Muscle of arm (tissue), 14 donors: ENCODE measurements at places on chromosomes 5 and 9. TPM values are rescaled to one million over a fixed set of nuclear protein-coding genes. Genes with fewer than 3 reads are reported as not detected.

DNA sequence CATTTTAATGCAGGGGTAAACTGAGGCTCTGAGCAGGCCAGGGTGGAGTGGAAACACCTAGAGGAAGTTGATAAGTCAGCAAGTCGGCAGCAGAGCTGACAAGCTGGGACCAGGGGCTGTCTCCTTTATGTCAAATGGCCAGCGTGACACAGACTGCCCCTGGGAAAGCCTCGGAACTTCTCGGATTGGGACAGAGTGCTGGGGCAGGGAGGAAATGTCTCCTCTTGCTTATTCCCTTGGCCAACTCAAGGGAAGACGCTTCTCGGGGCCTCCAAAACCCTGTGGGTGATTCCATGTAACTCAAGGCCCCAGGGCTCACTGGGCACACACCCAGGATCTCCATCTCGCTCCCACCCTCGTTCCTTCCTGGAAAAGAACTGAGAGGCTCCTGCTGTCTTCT, 25.4 kb upstream of the ANXA6 start:
- no peak for DNase-seq

GRCh38 chr5:83964271-83964670, 243.6 kb upstream of the HAPLN1 start:
- no peak for DNase-seq

Gene RNF180
- 2.1 TPM for polyA plus RNA-seq

DNA sequence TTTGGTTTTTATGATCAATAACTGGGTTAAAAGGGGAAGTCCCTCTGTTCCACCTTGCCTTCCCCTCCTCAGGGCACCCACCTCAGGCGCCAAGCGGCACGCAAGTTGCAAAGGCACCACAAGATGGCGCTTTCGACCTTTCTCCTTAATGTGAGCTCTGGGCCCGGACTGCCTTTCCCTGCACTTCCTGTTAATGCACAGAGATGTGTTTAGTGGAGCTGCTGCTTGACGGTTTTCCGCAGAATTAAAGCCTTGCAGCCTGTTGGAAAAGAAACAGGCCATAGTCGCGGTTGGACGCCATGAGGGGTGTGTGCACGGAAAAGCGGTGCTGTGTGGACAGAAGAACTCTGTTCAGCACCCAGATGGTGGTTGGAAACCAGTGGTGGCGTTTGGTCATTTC, 17.9 kb downstream of the CXCL14 start:
- DNase-seq: peak; percentile 88

Gene HK3
- polyA plus RNA-seq: 0.45 TPM

DNA sequence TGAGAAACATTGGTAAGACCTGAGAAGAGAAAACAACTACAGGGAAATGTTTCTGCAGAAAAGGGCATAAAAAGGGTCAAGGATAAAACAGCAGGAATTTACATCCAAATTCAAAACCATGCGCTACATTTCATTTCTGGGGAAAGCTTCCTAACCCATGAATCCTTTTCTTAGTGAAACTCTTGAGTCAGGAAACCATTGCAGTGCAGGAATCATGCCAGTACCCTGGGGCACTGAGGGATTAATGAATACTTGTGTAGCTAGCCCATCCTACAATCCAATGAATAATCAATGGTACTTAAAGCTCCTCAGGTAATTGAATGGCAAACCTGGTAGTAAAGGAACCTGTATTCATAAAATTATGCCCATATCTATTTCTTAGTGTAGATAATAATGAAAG, 580.5 kb downstream of the TLE1 start:
- DNase-seq: no peak

GRCh38 chr9:138105123-138105415, 227.5 kb downstream of the CACNA1B start:
- no peak for DNase-seq

Gene C5orf63
- 9.7 TPM for polyA plus RNA-seq
